ENCODE measurements at places on chromosomes 6 and 20. TPM values are rescaled to one million over a fixed set of nuclear protein-coding genes. Genes with fewer than 3 reads are reported as not detected.
A peak's percentile ranks its signal among the peaks of the same experiment; 100 is the strongest.

DNA sequence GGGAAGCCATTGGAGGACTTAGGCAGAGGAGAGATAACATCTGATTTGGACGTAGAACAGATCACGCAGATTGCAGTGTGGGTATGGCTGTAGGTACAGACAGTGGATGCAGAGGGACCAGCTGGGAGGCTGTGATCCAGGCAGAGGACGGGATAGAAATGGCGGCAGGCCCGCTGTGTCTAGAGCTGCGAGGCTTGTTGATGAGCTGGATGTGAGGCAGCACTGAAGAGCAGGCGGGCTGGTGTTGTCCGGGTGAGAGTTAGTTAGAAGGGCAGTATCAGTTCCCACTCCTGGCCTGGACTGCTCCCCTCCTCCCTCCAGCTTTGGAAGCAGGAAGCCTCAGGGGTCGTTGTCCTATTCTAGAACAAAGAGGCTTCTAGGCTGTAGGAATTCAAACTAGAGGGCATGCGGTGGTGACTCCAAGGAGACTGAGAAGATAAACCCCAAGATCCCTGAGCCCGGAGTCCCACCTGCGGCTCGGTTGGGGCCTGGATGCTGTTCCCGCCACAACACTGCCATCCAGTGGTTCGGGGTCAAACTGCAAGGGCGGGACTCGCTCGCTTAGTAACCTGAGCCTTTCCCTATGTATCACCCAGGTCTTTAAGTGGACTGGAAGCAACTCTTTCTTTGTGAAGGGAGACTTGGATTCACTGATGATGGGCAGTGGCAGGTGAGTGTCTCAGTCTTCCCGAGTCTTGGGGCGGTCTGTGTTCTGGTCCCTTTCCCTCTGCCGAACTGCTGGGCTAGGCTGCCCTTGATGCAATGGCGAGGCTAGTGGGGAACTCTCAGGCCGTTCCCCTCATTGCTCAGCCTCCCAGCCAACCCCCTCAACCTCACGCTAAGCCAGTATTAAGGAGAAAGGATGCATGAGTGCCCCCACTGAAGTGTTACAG is 11.2 kb downstream of the TLDC2 start:
- peak; percentile 84 for DNase-seq

DNA sequence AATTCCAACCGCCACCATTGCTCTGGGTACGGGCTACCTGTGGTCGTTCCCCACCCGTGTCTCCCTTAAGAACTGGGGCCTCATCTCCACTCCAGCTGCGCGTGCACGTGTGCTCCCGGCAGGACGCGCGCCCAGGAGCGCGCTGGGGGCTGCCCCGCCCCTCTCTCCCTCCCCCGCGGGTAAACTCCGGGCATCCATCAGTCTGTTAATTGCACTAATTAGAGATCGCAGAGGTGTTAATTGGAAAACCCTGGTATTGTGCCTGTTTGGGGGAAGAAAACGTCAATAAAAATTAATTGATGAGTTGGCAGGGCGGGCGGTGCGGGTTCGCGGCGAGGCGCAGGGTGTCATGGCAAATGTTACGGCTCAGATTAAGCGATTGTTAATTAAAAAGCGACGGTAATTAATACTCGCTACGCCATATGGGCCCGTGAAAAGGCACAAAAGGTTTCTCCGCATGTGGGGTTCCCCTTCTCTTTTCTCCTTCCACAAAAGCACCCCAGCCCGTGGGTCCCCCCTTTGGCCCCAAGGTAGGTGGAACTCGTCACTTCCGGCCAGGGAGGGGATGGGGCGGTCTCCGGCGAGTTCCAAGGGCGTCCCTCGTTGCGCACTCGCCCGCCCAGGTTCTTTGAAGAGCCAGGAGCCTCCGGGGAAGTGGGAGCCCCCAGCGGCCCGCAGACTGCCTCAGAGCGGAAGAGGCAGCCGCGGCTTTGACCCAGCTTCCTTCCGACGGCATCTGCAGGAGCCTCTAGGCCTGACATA is 14.4 kb downstream of the FOXP4 start:
- peak; percentile 86 for DNase-seq

- DNase-seq: no peak
These were observed 477 bp upstream of the MOXD1 start for GRCh38 chr6:132401618-132402285.

- no peak for DNase-seq
These were observed 9.6 kb upstream of the PLG start for GRCh38 chr6:160692369-160692959.

GRCh38 chr6:87164506-87164905 is 9.1 kb downstream of the ZNF292 start:
- DNase-seq: no peak

DNA sequence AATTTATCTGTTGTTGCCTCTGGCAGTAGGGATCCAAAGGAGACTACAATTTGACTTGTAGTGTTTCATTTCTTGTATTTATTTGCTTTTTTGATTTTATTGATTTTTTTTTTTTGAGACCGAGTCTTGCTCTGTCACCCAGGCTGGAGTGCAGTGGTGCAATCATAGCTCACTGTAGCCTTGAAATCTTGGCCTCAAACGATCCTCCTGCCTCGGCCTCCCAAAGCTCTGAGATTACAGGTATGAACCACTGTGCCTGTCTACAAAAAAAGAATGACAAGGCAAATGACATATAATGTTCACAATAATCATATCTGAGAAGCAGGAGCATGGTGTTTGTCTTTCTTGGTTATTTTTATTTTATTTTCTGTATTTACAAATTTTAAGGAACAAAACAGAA is 117.6 kb upstream of the RNF24 start:
- no peak for DNase-seq

DNA sequence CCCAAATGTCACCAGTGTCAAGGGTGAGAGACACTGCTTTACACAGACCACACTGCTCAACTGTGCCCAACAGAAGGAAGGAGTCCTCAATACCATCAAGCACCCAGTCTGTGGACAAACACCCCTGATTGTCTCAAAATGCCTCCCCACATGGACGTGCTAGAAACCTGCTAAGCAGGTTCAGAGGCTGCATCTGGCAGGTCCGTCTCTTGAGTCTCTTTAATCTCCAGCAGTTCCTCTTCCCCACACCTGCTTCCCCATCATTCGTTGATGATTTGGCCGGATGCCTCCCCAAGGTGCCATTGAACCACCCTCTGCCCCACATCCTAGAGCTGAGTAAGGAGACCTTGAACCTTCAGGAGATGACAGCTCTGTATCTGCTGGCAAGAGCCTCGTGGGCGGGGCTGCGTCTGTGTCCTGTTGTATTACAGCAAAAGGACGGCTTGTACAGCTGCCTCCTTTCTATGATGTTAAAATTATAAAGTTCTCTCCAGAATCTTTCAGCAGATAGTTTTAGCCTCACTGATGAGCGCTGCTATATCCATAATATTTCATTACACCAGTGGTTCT is 179.2 kb downstream of the PREX1 start:
- DNase-seq: no peak

GRCh38 chr6:2911171-2911570 is 8.1 kb upstream of the SERPINB9 start:
- DNase-seq: no peak

DNA sequence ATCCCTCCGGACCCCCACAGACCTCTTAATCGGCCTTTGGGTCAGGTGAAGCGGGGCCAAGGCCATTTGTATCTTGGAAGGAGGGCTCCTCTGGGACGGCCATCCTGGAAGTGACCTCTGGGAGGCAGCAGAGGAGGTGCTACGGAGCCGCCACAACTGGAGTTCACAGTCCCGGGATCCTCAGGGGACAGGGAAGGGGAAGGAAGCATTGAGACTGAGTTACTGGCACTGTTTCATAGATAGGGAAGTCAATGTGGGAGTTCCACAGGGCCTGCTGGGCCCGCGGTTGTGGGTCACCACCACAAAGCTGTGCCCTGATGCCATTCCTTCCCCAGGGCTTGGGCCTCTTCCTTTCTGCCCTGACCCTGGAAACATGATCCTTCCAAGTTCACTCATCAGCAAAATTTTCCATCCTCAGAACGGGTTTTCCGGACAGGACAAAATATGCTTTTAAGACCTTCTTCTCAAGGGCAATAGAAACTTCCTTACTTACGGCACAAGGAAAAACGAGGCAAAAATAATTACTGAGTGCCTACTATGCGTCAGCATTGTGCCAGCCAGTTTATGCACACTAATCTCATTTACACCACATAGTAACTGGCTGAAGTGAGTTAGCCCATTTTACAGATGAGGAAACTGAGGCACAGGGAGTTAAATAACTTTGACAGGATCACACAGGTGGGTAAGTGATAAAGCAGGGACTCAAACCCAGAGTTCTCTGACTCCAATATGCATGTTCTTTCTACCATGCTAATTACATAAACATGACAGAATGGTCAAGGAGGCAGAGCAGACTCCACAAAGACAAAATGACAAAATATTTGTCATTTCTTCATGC is 143.8 kb downstream of the UNC5CL start:
- DNase-seq: peak; percentile 64

DNA sequence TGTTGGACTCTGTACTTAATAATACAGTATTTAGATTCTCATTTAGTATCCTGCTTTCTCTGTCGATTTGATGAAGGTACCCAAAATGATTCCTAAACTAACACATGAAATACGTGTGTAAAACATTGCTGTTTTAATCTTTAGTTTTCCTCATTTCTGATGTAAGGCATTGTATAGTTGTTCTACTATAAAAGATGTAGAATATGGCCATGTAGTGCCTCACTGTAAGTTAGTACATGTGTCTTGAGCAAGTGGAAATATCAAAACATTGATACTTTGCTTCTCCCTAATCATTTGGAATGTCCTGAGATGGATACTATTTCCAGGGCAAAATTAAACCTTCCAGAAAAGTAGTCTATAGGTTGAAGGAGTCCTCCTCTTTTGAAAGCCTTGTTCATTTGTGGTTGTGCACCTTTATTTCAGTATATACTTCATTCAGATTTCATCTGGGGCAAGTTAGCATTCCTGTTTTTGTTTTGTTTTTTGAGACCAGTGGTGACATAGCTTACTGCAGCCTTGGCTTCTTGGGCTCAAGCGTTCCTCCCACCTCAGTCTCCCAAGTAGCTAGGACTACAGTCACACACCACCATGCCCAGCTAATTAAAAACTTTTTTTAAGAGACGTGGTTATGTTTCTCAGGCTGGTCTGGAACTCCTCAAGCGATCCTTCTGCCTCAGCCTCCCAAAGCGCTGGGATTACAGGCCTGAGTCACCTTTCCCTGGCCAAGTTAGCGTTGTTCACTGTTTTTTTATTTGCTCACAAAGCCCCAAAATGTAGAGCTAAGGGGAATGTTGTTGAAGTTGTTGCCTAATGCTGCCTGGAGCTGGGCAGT is 11.6 kb downstream of the SRSF3 start:
- DNase-seq: no peak

GRCh38 chr20:47817573-47817972 is 32.3 kb upstream of the SULF2 start:
- DNase-seq: no peak

GRCh38 chr20:19341348-19342053 is 129.1 kb downstream of the SLC24A3 start:
- DNase-seq: no peak

GRCh38 chr6:108640104-108640503 is 79.4 kb downstream of the FOXO3 start:
- no peak for DNase-seq

GRCh38 chr6:9540534-9541126 is 874.2 kb downstream of the TFAP2A start:
- DNase-seq: no peak

DNA sequence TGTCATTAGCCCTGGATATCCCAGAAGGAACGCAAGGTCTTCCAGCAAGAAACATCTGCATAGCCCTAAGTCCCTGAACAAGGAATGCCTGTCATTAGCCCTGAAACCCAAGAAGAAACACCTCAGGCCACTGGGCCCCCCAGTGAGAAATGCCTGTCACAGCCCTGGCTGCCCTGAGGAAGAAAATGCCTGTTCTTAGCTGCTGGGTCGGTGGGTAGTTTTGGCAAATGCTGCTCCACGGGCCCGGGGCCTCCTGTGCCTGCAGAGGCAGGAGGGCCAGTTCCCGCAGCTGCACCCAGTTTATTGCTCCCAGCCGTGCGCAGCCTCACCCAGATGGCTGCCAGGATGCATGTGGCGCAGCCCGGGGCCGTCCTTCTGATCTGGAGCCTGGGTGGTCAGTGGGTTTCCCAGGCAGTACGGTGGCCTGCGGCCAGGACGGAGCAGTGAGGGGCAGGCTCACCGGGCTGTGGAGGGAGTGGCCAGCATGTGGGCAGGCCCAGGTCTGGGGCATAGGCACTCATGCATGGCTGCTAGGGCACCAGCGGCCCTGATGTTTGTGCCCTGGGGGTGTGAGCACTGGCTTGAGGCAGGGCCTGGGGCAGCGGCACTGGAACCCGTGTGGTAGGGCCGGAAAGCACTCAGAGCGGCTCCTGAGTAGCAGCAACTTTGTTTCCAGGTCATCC is 219.0 kb downstream of the ERMARD start:
- DNase-seq: no peak

GRCh38 chr20:51373713-51374455 is 168.6 kb downstream of the NFATC2 start:
- DNase-seq: peak; percentile 76

DNA sequence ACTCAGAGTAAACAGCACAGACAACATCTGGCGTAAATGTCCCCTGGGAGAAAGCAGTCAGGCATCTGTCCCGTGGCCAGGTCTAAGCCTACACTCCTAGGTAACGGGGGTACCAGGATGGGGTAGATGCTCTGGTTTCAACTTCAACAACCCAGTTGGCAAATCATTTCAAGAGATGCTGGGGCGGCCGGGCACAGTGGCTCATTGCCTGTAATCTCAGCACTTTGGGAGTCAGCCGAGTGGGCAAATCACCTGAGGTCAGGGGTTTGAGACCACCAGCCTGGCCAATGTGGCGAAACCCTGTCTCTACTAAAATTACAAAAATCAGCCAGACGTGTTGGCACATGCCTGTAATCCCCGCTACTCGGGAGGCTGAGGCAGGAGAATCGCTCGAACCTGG is 12.3 kb downstream of the PREX1 start:
- no peak for DNase-seq

DNA sequence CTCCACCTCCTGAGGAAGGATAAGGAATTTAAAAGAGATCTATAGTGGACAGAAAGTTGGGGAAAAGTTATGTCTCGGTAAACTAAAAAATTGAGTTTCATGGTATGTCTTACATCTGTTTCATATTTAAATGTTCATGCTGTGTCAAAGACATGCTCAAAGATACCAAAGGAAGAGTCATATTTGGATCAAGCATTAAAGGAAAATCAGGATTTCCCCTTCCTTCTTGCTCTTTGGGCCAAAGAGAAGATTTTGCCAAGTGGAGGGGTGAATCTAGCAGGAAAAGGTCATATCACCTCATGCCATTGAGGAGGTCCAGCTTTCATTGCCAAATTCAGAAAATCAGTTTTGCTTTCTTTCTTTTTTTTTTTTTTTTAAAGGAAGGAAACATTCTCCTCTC is 192.4 kb downstream of the OGFRL1 start:
- no peak for DNase-seq

The LRRC73 gene
- total RNA-seq: 1.2 TPM

The GHRH gene
- total RNA-seq: 10.7 TPM

The SLC22A3 gene
- 2.1 TPM for total RNA-seq

The LY6G6F gene
- total RNA-seq: not detected

The ANKRD66 gene
- total RNA-seq: not detected

The SIRPD gene
- not detected for total RNA-seq

The ZNF334 gene
- total RNA-seq: 1.3 TPM

The ORC3 gene
- 18.5 TPM for total RNA-seq

The GPLD1 gene
- total RNA-seq: 1.9 TPM

The PHACTR2 gene
- 56.7 TPM for total RNA-seq

The F13A1 gene
- total RNA-seq: 122 TPM

The KHDC1L gene
- total RNA-seq: not detected

The TNFRSF6B gene
- 1.4 TPM for total RNA-seq

The HCK gene
- total RNA-seq: 11.1 TPM

The SLC22A2 gene
- not detected for total RNA-seq

The HCRTR2 gene
- not detected for total RNA-seq

The CLIC5 gene
- 109 TPM for total RNA-seq

The BPI gene
- not detected for total RNA-seq

The C4A gene
- 199 TPM for total RNA-seq

The AKAP7 gene
- total RNA-seq: 10.1 TPM
